ENCODE measurements at places on chromosomes 4 and X.

DNA sequence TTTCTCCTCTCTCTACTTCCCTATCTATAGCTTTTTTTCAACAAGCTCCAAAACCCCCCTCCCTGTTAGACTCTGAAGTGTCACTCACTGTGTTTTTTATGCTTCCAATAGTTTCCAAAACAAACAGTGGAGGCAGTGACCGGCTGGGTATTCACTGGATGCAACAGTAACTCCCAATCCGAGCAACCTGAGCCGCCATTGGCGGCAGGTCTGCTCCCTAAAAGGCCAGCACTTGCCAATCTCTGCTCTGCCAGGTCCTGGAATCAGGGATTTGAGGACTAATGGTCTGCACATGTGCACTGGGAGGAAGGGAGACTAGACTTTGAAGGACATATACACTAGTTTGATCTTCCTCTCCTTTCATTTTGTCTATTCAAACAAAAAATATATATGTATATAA is 7.1 kb downstream of the TBX22 start:
- DNase-seq = no peak

DNA sequence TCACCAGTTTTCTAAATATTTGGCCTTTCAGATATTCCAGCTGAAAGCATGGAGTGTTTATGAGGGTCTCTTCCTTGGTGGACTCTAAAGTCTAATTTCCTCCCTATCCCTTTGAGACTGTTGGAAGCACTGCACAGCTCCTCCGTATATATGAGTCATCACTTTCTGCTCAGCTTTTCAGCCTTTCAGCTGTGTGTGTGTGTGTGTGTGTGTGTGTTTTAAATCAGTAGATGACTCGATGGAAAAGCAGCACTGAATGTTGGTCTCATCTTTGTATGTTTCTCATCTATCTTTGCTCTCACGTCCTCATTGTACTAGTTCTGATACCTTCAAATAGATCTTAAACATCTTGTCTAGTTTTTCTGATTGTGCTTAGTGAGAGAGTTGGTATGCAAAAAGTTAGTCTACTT is 81.6 kb downstream of the ZFX start:
- no peak for DNase-seq

DNA sequence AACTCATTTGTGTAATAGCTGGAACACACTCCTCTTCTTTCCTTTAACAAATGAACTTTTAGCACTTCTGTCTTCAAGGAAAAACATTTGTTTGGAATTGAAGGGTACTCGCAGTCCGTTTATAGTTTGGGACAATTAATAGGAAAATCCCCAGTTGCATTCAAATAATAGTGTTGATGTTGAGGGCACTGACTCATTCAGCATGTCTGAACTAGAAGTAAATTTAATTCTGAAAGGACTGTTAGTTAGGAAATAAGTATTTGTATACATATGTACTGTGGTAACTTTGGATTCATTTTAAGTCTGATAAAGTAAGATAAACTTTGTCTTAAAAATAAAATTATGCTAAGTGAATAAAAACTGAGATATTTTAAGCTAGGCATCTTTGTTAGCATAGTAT is 27.2 kb downstream of the FAM199X start:
- DNase-seq = no peak

- peak; percentile 86 for DNase-seq
Observed at GRCh38 chrX:53716328-53717088, 30.0 kb upstream of the HUWE1 start.

- DNase-seq = no peak
Observed at GRCh38 chrX:114800719-114801118, 216.7 kb downstream of the IL13RA2 start.

DNA sequence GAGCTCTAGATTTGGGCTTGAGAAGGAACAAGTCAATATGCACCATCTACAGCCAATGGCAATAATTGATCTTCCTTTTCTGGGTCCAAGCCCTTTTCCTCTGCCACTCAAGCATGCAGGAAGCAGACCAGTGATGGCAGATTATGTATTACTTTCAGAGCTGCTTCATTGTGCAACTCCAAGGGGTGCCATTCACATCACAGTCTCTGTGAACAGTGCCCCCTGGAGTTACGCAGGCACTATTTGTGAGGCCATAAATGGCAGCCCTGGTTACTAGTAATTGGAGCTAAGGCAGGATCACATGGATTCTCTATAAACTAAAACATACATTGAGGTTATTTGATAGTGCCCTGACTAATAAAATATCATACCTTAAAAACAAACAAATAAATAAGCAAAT is 313.4 kb upstream of the SLC7A11 start:
- peak; percentile 2 for DNase-seq

GRCh38 chr4:149279331-149279730 is 536.3 kb downstream of the IQCM start:
- no peak for DNase-seq

- DNase-seq = no peak
Observed at GRCh38 chr4:84647312-84647884, 64.5 kb downstream of the CDS1 start.

- no peak for DNase-seq
Observed at GRCh38 chr4:151567056-151567455, 158.1 kb downstream of the FHIP1A start.

- peak; percentile 60 for DNase-seq
Observed at GRCh38 chrX:9355739-9356138, 109.1 kb upstream of the TBL1X start.

- no peak for DNase-seq
Observed at GRCh38 chr4:53801373-53801772, 210.1 kb upstream of the LNX1 start.

DNA sequence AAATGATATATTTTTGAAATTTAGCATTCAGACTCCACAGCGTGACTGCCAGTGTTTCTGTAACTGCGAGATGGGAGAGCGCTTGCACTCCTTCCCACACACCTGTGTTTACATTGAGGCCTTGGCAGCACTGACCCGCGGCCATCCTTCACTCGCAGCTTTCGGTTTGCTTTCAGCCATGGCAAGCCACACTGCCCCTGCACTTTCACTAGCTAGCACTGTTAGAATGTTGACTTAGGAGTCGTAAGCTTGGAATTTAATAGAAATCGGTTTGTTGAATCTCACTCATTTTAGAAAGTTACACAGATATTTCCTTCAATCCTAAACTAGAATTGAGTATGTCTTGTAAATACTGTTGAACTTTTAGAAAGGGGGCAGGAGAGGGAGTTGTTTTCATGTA is 136.2 kb downstream of the CFAP299 start:
- no peak for DNase-seq

GRCh38 chr4:38976308-38976707 is 55.9 kb downstream of the TMEM156 start:
- no peak for DNase-seq

DNA sequence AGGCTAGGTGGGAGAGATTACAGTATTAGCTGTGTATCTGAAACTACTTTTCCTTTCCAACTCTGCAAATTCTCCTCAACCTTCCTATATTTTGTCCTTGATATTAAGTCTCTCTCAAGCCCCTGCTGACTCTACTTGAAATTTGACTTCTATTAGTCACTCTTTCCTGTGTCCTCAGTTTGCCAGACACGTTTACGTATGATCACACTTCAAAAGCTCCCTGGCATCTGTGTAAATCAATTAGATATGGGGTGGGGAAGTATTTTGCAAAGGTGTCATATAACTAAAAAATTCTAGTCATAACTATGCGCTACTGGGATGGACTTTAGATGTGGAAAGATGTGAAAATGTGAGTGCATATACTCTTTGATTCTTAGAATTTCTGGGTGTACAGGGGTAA is 67.4 kb upstream of the ARHGAP24 start:
- no peak for DNase-seq

DNA sequence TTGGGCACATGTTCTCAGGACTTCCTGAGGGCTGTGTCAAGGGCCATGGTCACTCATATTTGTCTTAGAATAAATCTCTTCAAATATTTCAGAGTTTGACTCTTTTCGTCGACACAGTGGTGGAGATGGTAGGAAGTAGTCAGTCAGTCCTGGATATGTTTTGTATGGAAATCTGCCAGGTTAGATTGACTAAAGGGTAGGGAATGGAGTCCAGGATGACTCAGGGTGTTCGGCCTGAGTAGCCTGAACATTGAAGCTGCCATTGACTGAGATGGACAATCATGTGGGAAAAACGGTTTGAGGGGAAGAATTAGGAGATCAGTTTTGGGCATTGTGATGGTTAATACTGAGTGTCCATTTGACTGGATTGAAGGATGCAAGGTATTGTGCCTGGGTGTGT is 177.1 kb upstream of the CENPE start:
- DNase-seq = no peak

DNA sequence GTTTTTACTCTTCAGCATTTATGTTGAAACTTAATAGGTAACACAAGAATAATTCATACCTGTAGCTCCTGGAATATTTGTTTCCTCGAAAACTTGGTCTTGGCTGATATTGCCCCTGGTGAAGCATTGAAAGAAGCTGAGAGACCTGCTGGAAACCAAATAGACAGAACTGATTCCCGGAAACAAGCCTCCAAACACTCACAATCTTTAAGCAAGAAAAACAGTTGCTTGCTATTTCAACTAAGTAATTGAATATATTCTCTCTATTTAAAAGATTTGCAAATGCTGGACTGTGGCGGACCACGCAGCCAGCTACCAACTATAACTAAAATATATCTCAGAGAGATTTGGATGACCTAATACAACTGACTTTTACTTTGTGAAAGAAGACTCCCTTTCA is 3.6 kb downstream of the PCDH18 start:
- DNase-seq = no peak

GRCh38 chrX:106144755-106145639 is 23.1 kb upstream of the PWWP3B start:
- DNase-seq = no peak

GRCh38 chrX:140509468-140510305 is 4.8 kb upstream of the SOX3 start:
- no peak for DNase-seq

DNA sequence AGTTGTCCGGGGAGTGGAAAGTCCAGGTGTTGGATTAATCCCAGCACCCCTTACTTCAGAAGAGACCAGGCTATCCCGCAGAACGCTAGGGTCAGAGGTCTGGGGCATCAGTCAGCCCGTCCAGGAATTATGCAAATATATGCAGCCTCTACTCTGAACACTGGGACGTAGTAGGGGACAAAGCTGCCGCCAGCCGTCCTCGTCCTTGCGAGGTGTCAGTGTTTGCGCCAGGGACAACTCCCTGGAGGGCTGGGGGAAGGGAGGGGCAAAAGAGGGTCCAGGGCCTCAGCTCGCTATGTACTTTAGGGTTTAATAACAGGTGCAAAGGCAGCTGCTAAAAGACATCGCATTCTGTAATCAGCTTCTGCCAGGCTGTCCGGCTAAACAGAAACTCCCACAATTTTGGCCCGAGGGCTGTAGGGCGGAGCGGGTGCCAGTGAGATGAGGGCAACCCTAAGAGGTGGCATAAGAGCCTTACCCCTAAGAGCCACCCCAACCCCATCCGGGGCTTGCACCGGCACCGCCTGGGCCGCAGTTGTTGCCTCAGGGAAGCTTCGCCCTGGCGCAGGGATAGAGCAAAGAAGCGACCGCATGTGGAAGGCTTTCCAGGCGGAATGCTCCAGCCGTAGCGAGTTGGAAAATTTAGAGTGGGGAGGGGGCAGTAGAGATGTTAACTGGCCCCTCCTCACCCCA is 8.4 kb downstream of the HAND2 start:
- no peak for DNase-seq

- no peak for DNase-seq
Observed at GRCh38 chr4:44025376-44026020, 423.1 kb downstream of the KCTD8 start.

DNA sequence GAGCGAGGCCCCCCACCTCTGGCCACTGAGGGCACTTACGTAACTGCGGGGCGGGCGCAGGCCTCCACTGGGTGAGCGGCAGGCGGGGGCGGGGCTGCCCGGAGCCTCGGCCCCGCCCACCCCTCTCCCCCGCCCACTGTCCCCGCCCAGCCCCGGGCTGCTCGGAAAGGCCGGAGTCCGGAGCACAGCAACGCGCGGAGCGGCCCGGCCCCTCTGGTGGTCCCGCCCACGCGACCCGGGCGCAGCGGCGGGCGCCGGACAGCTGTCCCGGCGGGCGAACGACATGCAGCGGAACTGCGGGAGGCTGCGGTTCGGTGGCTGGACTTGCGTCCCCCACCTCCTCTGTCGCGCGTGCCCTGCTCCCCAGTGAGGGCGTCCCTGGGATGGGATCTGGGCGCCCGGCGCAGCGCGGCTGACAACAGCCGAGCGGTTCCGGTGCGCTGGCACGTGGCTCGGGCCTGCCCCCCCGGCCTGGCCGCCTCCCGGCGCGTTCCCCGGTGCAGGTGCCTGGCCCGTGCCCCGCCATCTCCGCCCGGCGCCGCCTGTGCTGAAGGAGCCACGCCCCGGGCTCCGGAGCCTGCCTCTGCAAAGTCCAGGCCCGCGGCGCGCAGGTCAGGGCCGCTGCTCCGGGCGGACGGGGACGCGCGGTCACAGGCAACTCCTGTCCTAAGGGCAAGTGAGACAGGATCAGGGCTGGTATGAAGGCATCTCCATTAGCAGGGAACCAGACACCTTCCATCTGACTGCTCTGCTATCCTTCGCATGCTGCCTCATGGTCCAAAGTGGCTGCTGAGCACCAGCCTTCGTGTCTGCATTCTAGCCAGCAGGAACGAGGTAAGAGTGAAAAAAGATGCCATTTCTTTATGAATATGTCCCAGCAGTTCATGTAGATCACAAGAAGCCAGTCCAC is 21.8 kb upstream of the JAKMIP1 start:
- no peak for DNase-seq

DNA sequence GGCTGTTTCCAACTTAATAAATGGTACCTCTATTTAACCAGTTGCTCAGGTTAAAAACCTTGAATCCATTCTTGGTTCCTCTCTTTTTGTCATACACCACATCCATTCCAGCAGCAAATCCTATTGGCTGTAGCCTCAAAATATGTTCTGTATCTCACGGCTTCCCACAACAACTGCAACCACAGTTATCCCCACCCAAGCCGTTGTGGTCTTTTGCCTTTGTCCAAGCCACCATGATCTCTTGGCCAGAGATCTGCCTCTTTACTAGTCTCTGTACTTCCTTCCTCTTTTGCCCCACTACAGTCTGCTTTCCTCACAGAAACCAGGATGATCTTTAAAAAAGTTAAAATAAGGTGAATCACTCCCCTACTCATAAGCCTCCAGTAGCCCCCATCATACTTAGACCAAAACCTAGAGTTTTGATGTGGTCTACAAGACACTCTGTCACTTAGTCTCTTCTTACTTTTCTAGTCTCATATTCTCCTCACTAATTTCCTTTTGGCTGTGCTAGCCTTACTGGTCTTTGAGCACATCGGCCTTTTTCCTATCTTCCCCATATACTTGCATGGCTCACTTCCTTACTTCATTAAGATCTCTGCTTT is 10.3 kb downstream of the MAOA start:
- no peak for DNase-seq

- DNase-seq = no peak
Observed at GRCh38 chrX:80266979-80267378, 153.3 kb upstream of the TENT5D start.

DNA sequence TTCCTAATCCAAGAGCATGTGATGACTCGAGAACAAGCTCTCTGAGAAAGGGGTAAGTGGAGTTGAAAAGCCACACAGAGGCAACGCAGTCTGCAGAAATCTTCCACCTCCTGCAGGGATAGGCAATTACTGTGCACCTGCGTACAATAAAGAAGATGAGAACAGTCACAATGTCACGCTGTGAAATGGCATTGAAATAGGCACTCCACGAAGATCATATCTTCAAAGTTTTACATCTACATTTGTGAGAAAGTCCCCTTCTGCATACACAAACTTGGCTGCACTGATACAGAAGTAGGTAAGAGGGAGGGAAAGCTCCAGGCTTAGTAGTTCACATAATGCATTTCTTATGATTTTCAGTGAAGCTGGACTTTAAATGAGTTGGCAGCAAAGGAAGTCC is 27.1 kb downstream of the DDX60L start:
- DNase-seq = no peak
